KG1 (cell line): ENCODE measurements at places on chromosomes 4 and X.

DNA sequence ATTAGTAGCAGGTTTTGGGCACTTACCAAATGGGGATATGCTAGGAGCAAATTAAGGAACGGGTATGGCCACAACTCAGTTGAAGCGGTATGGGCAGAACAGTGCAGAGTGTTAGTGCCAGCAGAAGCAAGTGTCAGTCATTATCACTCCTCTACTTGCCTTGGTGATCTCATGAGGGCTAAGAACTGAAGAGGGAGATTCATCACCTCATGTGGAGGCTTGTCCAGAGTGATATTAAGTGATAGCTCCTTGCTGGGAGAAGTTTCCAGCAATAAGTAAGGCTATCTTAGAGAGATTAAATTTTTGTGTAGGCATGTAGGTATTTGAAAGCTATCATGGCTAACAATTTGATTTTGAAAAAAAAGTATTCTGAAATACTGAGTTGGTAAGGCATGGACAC lies 615.4 kb upstream of the SMIM31 start:
- no peak for DNase-seq

DNA sequence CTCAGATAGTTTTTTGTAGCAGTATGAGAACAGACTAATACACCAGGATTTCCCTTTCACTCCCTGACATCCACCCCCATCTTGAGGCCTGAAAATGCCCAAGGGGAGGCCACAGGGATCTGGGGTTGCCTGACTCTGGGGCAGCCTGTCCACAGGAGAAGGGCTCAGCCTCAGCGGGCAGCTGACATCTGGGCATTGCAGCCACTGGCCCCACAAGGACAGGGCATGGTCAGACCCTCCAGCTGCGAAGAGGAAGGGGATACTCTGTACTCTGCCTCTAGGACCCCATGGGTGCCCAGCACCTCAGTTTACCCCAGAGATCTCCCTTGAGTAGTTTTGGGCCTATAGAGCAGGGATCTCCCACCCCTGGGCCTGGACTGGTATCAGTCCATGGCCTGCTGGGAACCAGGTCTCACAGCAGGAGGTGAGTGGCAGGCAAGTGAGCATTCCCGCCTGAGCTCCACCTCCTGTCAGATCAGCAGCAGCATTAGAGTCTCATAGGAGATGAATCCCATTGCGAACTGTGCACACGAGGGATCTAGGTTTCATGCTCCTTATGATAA lies 138.9 kb downstream of the HMX1 start:
- DNase-seq: no peak

GRCh38 chr4:47468706-47469365 lies 5.3 kb upstream of the COMMD8 start:
- DNase-seq: no peak

- no peak for DNase-seq
These were observed 28.8 kb downstream of the ATP8A1 start for GRCh38 chr4:42627885-42628646.

DNA sequence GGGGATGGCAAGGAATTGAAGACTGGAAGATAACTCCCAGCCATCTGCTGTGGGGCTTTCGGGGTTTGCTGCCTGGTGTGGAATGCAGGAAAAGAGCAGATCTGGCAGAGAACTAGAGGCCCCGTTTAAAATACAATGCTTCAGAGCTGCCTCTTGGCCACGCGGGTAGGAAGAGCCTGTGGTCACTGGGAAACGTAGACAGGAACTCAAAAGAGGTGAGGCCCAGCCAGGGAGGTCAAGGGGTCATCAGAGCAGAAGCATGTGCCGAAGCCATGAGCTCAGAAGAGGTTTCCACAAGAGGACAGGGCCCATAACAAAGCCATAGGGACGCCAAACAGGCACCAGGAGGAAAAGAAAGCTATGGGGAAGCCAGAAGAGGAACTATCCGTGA lies 14.5 kb upstream of the STS start:
- no peak for DNase-seq

DNA sequence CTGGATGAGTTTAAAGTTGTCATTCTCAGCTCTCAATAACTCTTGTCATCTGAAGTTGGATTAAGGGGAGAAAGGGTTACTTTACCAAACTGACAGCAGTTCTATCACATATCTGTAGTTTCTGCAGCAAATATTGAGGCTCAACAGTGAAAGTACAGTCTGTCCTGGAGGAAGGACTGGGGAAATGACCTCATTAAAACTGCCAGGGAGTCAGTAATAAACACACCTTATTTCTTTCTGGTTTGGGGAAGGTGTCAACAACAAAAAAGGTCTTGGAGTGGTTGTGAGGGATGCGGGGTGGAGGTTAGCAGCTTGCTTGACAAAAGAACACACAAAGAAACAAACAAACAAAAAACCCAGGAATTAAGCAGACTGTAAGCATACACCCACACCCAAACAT lies 1418.0 kb downstream of the STIM2 start:
- DNase-seq: no peak

- no peak for DNase-seq
These were observed 40.6 kb upstream of the LSM6 start for GRCh38 chr4:146134761-146135445.

DNA sequence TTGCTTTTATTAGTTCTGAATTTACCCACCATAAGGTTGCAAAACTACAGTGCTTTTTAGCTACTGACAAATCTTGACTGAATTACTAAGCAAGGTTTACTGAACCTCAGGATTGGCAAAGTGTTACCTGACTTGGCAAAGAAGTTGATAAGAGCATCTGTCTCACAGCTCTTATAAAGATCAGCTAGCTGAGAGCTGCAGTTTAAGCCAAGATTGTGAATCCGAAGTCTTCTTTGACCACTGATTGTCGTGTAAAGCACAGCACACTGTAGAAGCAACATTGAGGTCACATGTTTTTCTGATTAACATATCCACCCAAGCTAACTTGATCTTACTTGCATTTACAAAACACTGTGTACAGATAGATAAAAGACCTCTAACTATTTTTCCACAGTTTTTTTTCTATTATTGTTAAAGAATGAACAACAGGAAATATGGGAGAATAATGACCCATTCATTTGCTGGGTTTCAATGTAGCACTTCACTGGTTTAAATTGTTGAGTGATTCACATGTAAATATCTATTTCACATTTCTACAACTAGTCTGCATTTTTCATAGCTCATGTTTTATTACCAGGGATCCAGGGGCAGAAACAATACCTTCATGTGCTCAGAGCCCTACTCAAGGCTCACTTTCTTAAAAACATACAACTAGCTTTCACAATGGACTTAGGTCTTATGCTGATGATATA lies 54.0 kb downstream of the METTL14 start:
- no peak for DNase-seq

DNA sequence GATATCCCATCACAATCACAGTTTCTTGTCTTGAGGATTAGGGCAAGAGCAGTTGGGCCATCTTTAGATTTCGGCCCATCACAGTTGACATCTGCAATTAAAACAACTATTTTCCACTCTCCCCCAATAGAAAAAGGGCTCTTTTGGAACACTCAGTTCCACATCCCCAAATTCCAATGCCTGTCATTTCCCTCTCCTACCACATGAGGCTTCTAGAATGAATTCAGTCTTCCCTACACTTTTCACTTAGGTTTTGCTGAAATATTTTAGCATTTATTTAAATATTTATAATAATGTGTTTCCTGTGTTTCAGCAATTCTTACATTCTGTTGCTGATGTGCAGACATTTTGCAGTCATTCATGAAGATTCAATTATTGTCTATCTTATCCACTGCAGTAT lies 118.4 kb downstream of the COX18 start:
- DNase-seq: no peak

DNA sequence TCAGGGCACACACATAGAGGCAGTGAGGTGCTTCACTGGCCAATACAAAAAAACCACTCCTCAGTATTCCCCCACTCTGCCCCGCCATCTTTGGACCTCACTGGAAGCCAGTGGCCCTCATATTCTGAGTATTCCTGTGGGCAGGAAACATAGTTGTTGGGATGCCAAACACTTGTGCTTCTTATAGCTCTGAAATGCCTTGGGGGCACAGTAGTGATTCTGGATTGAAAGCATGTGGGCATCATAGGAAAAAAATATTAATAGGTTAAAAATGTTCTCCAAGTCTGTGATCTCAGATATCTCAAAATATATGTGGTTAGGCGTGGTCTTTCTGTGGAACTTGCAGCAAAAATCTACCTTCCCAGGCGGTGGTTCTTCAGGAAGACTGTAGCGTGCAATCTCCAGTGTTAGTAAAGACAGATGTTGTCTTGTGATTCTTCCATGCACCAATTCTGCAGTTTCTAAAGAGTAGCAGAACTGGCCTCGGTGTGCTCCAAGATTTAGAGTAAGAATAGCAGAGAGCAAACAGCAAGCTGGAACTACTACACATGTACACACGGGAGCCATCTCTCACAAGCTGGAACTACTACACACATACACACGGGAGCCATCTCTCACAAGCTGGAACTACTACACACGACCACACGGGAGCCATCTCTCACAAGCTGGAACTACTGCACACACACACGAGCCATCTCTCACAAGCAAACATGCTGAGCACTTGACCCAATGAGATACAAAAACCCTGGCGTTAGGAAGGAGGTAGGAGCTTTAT lies 8.0 kb upstream of the TENM3 start:
- no peak for DNase-seq

DNA sequence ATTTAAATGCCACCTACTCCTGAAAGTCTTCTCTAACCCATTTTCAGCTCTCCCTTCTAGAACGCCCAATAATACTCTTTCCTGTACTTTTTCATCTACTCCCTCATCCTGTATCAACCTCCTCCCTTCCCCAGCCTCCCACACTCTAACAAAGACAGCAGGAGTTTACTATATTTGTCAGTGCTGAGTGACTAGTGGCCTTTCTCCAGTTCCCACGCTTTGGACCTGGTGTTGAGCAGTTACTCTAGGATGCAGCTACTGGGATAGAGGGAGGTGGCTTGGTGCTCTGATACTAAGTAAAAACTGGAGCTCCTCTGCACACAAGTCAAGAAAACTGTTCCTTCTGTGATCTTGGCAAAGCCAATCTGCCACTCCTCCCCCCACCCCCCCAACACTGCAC lies 36.1 kb upstream of the KLHL13 start:
- no peak for DNase-seq

GRCh38 chrX:39487166-39487968 lies 610.4 kb downstream of the BCOR start:
- no peak for DNase-seq

GRCh38 chr4:121057466-121057922 lies 14.8 kb downstream of the NDNF start:
- no peak for DNase-seq

GRCh38 chr4:181939199-181939945 lies 303.8 kb upstream of the TENM3 start:
- no peak for DNase-seq

DNA sequence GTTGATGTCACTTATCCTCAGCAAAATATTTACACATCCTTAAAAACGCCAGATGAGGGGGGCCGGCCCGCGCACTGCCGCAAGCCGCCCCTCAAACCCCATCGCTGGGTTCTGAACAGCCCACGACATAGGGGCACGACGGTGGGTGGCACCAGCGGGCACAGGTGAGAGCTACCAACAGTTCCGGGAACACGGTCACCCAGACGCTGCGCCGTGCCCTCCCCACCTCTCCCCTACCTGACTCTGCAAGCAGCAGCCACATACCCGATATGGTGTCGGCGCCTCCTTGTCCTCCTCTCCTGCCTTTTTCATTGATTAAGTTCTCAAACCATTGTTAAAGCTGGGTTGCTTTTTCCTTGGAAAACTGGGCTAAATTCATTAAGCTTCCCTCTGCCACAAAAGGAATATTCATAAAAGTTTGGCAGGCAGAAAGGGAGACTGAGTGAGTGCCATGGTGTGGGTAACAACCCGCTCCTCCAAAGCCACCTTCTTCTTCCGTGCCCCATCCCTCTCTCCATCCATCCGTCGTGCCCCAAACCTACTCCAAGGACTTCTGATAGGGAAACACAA lies 1.4 kb downstream of the RAI2 start:
- DNase-seq: no peak

DNA sequence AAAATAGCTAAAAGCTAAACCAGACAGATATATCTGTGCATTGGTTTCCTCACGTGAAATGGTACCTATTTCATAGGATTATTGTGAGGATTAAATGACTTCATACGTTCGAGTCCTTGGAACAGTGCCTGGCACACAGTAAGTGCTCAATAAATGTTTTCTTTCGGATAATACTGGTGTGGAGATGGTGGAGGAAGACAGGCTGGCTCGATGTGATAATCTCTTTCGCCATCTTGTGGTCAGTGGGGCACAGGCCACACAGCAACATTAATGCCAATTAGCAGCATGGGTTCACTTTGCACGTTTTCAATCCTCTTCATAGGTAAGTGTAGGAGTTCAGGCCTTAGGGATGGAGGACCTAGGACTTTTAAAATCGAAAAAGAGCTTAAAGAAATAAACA lies 9.3 kb downstream of the PAGE4 start:
- no peak for DNase-seq

DNA sequence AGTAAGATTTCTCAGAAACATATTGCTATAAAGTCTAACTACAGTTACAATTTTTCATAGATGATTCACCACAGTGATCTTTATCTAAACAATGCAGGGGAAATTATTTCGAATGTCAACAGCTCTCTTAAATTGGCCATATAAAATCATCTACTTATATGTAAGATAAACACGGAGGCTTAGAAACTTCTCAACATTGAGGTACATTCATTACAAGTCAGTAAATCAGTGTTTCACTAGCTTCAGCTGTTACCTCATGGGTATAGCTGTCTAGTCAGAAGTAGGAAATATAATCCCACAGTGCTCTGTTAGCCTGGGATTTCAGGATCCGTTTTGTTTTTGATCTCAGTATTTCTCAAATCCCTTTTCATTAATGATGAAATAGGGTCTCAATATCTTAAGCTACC lies 43.2 kb downstream of the PCDH7 start:
- DNase-seq: no peak

DNA sequence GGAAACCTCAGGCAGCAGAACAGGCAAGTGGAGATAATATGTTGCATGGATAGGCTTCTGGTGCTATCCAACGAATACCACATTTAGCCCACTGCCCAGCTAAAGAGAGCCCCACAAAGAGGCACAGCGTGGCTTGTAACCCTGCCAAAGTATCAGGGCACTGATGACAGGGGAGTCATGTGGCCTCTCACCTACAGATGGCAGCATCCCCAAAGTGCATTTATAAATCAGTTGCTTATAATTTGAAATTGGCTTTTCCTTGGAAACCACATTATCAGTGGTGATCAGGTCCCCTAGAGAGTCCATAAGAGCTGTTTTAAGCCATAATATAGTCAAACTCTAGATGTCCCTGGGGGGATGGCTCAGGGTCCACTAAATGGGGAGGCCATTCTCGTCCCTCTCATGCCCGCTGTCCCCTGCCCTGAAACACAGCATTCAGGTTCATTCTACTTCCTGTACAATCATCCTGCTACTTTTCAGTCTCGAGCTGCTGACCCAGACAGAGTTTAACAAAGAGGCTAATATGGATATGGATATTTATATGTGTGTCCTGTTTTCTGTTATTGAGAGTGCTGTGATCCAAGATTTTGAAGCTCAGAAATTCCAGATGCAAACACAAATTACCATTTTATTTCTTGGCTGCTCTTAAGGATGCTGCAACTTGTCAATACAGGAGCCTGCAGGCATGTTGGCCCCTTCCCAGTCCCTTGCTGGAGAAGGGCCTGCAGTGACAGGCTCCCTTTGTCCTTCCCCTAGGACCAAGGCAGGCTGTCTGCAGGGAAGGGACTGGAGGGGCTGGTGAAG lies 28.5 kb downstream of the SRPX start:
- DNase-seq: no peak

- DNase-seq: no peak
These were observed 82.4 kb upstream of the FAM9C start for GRCh38 chrX:13126775-13127174.
